Stimulated activated CD4-positive, alpha-beta T cell treated with anti-CD3 and anti-CD28 coated beads, Interleukin-2, amount 100 ng/mL, for 24 hours (primary cell): ENCODE measurements at places on chromosomes 5 and 9.

- no peak for DNase-seq
Measured at GRCh38 chr9:137742698-137743097, 123.9 kb downstream of the EHMT1 start.

DNA sequence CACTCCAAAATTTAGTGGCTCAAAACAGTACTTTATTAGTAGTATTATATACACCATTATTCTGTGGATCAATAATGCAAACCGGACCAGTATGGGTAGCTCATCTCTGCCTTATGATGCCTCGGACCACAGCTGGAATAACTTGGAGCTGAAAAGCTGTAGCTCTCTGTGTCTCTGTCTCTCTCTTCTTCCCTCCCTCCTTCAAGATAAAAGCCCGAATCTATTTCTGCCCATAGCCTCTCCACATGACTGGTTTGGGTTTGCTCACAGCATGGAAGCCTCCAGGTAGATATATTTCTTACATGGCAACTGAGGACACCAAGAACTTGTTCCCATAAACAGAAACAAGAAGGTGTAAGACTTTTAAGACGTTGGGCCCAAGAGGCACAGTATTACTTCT, 147.5 kb upstream of the TBCA start:
- no peak for DNase-seq

- DNase-seq, result no peak
Measured at GRCh38 chr5:127695346-127695745, 7.8 kb upstream of the CCDC192 start.

DNA sequence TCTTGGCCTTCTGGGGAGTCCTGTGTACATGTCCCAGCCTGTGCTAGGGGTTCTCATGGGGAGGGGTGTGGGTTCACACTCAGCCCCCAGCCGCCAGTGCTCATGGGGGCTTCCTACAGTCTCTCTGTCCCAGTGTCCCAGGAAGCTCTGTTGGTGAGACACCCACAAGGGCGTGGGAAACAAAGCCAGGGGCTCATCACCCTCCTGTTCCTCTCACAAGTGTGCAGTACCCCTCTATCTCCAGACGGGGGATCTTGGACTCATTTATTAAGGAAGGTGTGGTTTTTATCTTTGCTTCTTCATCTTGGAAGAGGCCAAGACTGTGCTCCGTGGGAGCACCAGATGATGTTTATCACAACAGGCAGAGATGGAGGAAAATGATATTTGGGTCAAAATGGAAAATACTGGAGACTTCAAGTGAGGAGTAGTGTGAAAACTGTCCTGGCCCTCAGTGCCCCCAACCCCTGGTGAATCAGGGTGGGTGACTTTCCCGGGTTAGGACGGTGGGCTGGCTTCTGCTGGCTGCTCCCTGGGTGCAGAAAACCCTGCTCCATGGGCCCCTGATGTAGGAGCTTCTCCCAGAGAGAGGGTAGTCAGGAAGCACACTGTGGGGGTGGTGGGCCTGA, 15.2 kb downstream of the TMEM171 start:
- DNase-seq, result no peak

GRCh38 chr5:161299053-161299452, 247.5 kb downstream of the GABRB2 start:
- no peak for DNase-seq

GRCh38 chr5:139636207-139636792, 11.8 kb upstream of the CXXC5 start:
- peak; percentile 58 for DNase-seq

- no peak for DNase-seq
Measured at GRCh38 chr5:144800169-144800568, 629.5 kb downstream of the KCTD16 start.
